Right atrium auricular region (tissue), 2 donors: ENCODE measurements at places on chromosomes 5 and 9.

GRCh38 chr5:113692891-113693457, 179.5 kb downstream of the YTHDC2 start:
- peaks cover 30% of the 10 kb centered on the region for H3K4me1 ChIP-seq
- H3K27me3 ChIP-seq = no peaks in the 10 kb centered on the region
- no peaks in the 10 kb centered on the region for H3K36me3 ChIP-seq

DNA sequence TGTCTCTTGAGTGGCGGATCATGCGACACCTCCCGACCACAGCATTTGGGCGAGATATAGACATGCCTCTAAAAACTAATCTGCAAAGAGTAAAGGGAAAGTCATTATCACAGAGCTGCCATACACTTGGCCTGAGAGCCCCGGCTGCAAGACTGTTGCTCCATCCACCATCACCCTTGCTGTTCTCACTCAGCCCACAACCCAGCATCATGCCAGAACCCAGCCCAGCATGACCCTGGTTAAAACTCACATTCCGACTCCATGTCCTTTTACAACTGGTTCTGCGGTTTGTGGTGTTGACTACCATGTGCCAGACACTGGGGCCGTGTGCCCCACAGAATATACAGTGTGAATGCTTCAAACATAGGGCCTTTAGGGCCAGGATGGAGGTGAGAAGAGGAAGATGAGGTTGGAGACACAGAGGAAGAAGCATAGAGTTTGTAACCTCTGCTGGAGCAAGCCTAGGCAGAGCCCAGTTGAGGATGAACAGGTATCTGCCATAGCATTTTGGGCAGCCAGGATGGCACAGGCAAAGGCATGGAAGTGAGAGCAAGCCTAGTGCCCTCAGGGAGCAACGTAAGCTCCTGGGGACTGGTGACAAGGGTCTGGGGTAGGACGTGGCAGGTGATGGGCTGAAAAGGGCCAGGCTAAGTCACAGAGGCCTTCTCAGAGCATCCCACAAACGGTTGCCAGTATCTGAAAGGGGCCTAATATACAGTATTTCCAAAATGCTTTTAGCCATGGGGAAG, 37.5 kb upstream of the SMU1 start:
- peaks cover 50% of the 10 kb centered on the region for H3K36me3 ChIP-seq
- H3K27me3 ChIP-seq = no peaks in the 10 kb centered on the region
- H3K27ac ChIP-seq = no peak overlapping the region
- H3K4me3 ChIP-seq = no peak overlapping the region
- peaks cover 33% of the 10 kb centered on the region for H3K4me1 ChIP-seq

DNA sequence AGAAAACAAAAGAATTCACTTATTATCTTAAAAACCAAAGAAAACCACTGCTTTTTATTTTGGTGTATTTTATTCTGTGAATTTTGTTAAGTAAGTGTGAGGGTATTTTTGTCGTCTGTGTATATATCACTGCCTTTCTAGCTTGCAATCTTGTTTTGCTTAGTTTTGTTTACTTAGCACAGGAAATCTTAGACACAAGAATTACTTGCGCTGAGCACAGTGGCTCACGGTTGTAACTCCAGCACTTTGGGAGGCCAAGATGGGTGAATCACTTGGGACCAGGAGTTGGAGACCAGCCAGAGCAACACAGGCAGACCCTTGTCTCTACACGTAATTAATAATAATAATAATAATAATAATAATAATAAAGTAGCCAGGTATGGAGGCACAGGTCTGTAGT, 230.3 kb downstream of the PAPPA start:
- H3K27ac ChIP-seq = no peak overlapping the region
- DNase-seq = no peak
- H3K4me1 ChIP-seq = no peaks in the 10 kb centered on the region
- no peaks in the 10 kb centered on the region for H3K27me3 ChIP-seq
- peaks cover 4% of the 10 kb centered on the region for H3K36me3 ChIP-seq

GRCh38 chr5:168086104-168086610, 205.3 kb upstream of the WWC1 start:
- no peak overlapping the region for H3K4me3 ChIP-seq
- no peak for DNase-seq
- no peaks in the 10 kb centered on the region for H3K27me3 ChIP-seq
- no peaks in the 10 kb centered on the region for H3K36me3 ChIP-seq
- H3K27ac ChIP-seq = no peak overlapping the region
- no peaks in the 10 kb centered on the region for H3K4me1 ChIP-seq
